ENCODE measurements at places on chromosomes 2 and 18. TPM values are rescaled to one million over a fixed set of nuclear protein-coding genes. Genes with fewer than 3 reads are reported as not detected.

CIB4 gene
- not detected for polyA plus RNA-seq

- no peaks in the 10 kb centered on the region for H3K36me3 ChIP-seq
- no peaks in the 10 kb centered on the region for H3K27me3 ChIP-seq
- no peak overlapping the region for H3K27ac ChIP-seq
- H3K4me3 ChIP-seq: no peak overlapping the region
- no peaks in the 10 kb centered on the region for H3K4me1 ChIP-seq
Measured at GRCh38 chr18:2515171-2515787, 56.0 kb downstream of the METTL4 start.

DNA sequence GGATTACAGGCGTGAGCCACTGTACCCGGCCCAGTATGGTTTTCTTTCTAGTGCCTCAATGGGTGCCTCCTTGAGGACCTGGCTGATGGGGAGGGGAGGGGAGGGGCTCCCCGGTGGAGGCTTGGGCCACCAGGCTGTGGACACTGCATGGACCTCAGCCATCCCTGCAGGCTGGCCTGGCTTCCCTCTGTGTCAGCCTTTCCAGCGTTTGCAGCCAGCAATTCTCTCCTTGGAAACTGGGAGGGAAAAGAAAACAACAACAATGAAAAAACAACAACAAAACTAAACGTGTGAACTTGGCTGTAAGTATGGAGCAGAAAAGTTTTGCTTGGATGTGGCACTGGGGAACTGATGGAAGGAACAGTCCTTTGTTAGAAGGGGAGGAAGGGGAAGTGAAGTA is 159.3 kb downstream of the GLI2 start:
- no peak for DNase-seq
- H3K4me1 ChIP-seq: no peaks in the 10 kb centered on the region
- no peaks in the 10 kb centered on the region for H3K27me3 ChIP-seq
- H3K27ac ChIP-seq: no peak overlapping the region

- DNase-seq: no peak
- H3K36me3 ChIP-seq: no peaks in the 10 kb centered on the region
- H3K27me3 ChIP-seq: no peaks in the 10 kb centered on the region
Measured at GRCh38 chr2:237280229-237280628, 133.7 kb downstream of the COL6A3 start.

DNA sequence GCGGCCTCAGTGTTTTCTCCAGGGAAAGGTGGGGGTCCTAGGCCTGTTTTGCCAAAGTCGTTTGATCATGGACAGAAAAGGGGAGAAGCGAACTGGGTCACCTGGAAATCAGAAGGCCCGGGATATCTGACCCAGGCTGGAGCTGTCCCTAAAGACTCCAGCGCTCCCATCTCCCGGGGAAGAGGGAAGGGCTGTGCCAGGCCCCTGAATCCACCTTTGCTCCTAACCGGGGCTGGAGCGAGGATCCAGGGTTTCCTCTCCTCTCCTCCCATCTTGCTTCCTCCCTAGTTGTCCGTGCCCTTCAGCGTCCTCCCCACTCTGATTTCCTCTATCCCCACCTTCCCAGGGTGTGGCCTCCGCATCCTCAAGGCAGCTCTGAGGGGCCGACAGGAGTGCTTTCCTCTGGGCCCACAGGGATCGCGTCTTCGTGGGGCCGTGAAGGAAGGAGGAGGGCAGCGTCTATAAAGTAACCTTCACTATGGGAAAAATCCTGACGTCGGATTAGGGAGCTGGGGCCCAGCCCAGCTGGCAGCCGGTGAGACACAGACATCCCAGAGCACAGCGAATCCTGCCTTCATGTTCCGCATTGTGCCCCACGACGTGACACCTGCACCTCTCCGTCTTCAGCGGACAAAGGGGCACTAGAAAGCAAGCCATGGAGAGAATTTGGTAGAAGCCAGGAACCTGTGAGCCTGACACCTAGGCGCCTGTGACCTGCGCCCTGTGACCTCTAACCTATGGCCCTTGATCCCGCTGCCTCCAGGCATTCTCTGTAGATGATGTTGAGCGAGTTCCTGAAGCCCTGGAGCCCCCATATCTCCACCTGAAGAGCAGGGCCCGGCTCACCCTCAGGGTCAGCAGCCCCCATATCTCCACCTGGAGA is 212.7 kb upstream of the SALL3 start:
- no peak for DNase-seq
- H3K4me3 ChIP-seq: no peak overlapping the region
- no peaks in the 10 kb centered on the region for H3K36me3 ChIP-seq
- no peak overlapping the region for H3K27ac ChIP-seq
- H3K4me1 ChIP-seq: no peaks in the 10 kb centered on the region

GRCh38 chr18:80040515-80040914 is 6.3 kb downstream of the RBFA start:
- no peak for DNase-seq
- peaks cover 7% of the 10 kb centered on the region for H3K4me1 ChIP-seq
- H3K36me3 ChIP-seq: peaks cover 77% of the 10 kb centered on the region
- H3K27ac ChIP-seq: no peak overlapping the region
- H3K4me3 ChIP-seq: no peak overlapping the region

DNA sequence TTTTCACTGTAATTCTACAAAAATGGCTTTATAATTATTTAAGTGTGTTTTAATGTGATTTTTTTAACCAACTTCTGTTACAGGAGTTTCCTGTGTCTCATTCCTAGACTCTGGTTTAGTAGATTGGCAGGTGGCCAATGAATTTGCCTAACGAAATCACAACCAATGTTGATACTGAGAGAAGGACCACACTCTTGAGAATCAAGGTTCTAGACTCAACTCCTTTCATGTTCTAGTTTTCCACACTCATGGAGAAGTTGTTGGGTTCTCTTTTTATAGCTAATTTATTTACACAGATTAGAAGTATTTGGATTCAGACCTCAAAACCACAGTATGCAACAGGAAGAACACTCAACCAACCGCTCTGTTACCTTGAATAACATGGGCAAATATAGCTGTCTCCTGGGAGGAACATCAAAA is 22.6 kb upstream of the USP34 start:
- H3K36me3 ChIP-seq: peaks cover 1% of the 10 kb centered on the region
- no peak for DNase-seq
- peaks cover 12% of the 10 kb centered on the region for H3K4me1 ChIP-seq
- H3K4me3 ChIP-seq: no peak overlapping the region
- H3K27ac ChIP-seq: no peak overlapping the region

- DNase-seq: peak; percentile 75
- H3K27ac ChIP-seq: no peak overlapping the region
- H3K4me1 ChIP-seq: peaks cover 12% of the 10 kb centered on the region
- H3K36me3 ChIP-seq: no peaks in the 10 kb centered on the region
Measured at GRCh38 chr18:62713651-62714247, 1.6 kb upstream of the PHLPP1 start.

GRCh38 chr2:10009271-10009810 is 34.0 kb upstream of the KLF11 start:
- H3K36me3 ChIP-seq: no peaks in the 10 kb centered on the region
- peak overlapping the region; percentile 33 for H3K27ac ChIP-seq
- no peak overlapping the region for H3K4me3 ChIP-seq
- no peaks in the 10 kb centered on the region for H3K4me1 ChIP-seq
- no peaks in the 10 kb centered on the region for H3K27me3 ChIP-seq

UGT1A8 gene
- polyA plus RNA-seq: not detected

- H3K36me3 ChIP-seq: no peaks in the 10 kb centered on the region
- no peak for DNase-seq
- H3K27me3 ChIP-seq: no peaks in the 10 kb centered on the region
- H3K27ac ChIP-seq: no peak overlapping the region
- no peaks in the 10 kb centered on the region for H3K4me1 ChIP-seq
Measured at GRCh38 chr2:200357845-200358244, 51.4 kb downstream of the SPATS2L start.

DNA sequence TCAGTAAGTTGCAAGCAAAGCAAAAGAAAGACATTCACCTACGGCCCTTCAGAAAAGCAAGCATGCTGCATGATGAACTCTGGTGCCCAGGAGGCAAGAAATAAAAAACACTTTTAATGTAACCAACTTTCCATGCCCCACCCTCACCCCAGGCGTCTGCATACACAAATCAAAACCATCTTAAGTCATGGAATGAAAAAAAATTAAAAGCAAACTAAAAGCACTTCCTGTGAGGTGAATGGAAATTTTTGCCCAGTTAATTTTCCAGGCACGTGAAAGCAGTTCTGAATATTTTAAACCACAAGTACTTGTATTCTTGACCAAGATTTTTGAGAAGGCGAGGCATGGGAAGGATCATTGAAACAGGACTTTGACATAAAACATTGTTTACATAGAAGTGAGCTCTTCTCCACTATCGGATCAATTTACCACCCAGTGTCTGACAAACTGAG is 2.5 kb upstream of the ICOS start:
- H3K4me1 ChIP-seq: peaks cover 3% of the 10 kb centered on the region
- H3K4me3 ChIP-seq: no peak overlapping the region
- H3K27ac ChIP-seq: peak overlapping the region; percentile 72
- H3K27me3 ChIP-seq: no peaks in the 10 kb centered on the region
- DNase-seq: no peak

TACR1 gene
- polyA plus RNA-seq: 0.02 TPM

DNA sequence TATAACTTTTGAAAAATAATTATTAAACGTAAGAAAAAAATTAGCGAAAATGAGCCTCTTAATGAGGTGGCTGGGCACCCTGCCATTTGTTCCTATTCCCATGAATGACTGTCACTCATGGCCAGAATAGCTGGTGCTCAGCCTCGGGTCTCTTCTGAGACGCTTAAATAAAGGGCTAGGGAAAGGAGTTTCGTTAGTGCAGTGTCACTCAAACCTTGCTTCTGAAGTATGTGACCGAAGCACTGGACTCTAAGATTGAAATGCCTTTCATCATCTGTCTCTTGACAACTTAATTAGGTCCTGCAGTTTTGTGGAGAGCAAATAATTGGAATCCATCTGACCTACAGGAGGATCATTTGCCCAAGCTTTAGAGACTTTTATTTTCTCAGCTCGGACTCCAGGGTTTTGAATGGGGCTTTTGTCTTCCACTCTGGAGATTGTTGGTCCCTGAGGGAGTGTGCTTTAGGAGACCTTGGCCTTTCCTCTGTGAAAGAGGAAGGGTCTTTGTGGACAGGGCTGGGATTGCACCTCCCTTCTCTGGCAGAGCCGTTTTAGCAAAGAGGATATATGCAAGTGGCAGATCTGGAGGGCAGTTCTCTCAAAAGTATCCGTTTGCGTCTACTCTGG is 42.3 kb upstream of the FHOD3 start:
- H3K27ac ChIP-seq: no peak overlapping the region
- no peaks in the 10 kb centered on the region for H3K4me1 ChIP-seq
- no peak overlapping the region for H3K4me3 ChIP-seq
- no peak for DNase-seq
- no peaks in the 10 kb centered on the region for H3K36me3 ChIP-seq

POTEJ gene
- not detected for polyA plus RNA-seq

DNA sequence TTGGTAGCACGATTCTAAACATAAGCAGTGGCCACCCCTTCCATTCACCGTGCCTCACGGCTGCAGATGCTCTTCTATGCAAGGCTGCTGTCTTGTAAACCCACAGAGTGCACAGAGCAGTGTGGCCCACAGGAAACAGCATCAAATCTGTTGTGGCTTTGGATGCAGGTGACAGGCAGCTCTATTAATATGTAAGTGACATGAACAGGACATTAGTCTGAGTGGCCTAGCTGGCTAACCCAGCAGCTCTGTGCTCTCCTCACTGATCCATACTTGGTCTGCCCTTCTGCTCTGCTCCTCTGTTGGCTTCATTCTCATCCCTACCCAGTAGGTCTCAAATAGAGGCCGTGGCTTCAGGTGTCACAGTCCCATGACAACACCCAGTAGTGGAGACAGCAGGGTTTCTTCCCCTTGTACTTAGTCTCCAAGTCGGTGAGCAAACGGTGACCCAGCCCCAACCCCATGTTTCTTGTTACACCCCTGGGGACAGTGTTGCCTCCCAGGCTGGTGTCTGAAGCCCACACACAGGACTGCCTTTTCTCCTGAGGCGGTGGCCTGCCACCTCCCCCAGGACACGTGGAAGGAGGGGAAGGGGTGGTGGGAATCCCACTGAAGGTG is 5.8 kb downstream of the SH3RF3 start:
- H3K27me3 ChIP-seq: peaks cover 6% of the 10 kb centered on the region
- peaks cover 22% of the 10 kb centered on the region for H3K4me1 ChIP-seq
- no peaks in the 10 kb centered on the region for H3K36me3 ChIP-seq
- H3K27ac ChIP-seq: no peak overlapping the region

GRCh38 chr2:81513328-81513727 is 1208.8 kb upstream of the LRRTM1 start:
- H3K4me1 ChIP-seq: no peaks in the 10 kb centered on the region
- H3K27me3 ChIP-seq: no peaks in the 10 kb centered on the region
- no peak for DNase-seq

DNA sequence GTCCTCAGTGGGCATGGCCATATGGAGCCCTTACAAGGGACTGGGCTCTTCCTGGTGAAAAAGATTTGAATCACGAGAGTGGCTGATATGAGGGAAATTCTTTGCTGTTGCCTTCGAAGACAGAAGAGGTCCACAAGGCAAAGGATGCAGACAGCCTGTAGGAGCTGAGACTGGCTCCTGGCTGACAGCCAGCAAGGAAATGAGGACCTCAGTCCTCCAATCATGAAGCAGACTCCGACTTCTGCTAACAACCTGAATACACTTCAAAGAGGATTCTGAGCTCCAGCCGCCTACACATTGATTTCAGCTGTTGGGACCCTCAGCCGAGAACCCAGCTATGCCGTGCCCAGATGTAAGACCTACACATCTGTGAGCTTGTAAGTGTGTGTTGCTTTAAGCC is 3.0 kb upstream of the ST8SIA5 start:
- no peak for DNase-seq
- H3K36me3 ChIP-seq: no peaks in the 10 kb centered on the region
- no peak overlapping the region for H3K4me3 ChIP-seq
- no peaks in the 10 kb centered on the region for H3K27me3 ChIP-seq
- H3K27ac ChIP-seq: no peak overlapping the region

NMUR1 gene
- polyA plus RNA-seq: 0.83 TPM

DNA sequence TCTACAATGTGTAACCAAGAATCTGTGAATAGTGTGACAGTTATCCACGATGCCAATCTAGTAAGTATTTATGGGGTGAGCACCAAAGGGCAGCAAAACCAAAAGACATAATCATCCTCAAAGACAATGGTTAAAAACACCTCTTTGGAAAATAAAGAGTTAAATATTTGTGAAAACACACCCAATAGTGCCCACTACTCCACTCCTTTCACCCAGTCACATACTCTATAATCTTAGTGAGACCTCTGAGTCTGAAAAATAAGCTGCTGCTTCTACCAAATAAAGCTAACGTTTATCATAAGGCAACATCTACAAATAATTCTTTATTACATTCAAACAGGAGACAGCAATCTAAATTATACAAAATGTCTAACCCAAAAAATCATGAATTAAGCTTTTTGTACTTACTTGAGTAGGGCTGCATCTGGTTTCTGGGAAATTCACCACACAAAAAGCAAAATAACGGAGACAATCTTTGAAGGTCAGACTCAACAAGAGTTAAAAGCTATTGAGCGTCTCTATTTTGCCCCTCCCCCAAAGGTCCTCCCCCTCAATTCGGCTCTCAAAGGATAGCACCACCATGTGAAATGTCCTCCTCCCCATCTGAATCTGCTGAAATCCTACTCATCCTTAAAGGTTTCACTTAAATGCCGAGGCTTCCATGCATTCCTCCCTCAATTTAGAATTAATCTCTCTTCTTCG is 2.0 kb downstream of the RAPH1 start:
- peak overlapping the region; percentile 86 for H3K4me3 ChIP-seq
- peaks cover 5% of the 10 kb centered on the region for H3K27me3 ChIP-seq
- peak overlapping the region; percentile 92 for H3K27ac ChIP-seq
- DNase-seq: no peak

Measured in spleen (tissue), 13 donors.